GM06990 (cell line): ENCODE measurements at places on chromosomes 5 and 9.

DNA sequence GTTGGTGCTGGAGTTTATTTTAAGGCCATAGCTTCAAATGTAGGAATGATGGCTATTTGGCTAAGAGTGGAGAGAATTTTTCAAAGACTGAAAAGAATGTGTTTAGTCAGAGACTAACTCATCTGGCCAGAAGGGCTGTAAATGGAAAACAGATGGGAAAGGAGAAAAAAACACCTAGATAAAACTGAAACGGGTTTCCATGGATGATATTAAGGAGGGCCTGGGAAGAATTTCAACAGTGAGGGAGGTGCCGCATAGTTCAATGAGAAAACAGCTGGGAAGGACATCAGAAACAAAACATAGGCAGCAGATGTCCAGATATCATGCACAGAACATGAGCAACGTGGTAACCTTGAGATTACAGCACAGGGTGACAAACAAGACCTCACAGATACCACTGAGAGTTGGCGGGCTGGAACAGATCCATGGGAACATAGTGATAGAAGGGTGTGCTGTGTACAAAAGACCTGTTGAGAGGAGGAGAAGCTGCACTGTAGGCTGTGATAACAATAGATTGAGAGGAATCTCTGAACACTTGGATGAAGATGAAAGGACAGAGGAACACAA is 31.2 kb upstream of the RAD23B start:
- DNase-seq: no peak

GRCh38 chr9:114015607-114016006 is 62.5 kb downstream of the AMBP start:
- no peak for DNase-seq

GRCh38 chr9:120286530-120286929 is 293.4 kb downstream of the CDK5RAP2 start:
- DNase-seq: no peak

- no peak for DNase-seq
These were observed 37.4 kb upstream of the GRAMD2B start for GRCh38 chr5:126385524-126386502.

- DNase-seq: no peak
These were observed 29.7 kb upstream of the CDK5RAP2 start for GRCh38 chr9:120609636-120610035.

GRCh38 chr5:81854485-81854884 is 103.6 kb upstream of the SSBP2 start:
- no peak for DNase-seq
